CD4-positive, alpha-beta T cell treated with Interleukin-4 for 1 hour (primary cell): ENCODE measurements at places on chromosomes 1 and 21.

DNA sequence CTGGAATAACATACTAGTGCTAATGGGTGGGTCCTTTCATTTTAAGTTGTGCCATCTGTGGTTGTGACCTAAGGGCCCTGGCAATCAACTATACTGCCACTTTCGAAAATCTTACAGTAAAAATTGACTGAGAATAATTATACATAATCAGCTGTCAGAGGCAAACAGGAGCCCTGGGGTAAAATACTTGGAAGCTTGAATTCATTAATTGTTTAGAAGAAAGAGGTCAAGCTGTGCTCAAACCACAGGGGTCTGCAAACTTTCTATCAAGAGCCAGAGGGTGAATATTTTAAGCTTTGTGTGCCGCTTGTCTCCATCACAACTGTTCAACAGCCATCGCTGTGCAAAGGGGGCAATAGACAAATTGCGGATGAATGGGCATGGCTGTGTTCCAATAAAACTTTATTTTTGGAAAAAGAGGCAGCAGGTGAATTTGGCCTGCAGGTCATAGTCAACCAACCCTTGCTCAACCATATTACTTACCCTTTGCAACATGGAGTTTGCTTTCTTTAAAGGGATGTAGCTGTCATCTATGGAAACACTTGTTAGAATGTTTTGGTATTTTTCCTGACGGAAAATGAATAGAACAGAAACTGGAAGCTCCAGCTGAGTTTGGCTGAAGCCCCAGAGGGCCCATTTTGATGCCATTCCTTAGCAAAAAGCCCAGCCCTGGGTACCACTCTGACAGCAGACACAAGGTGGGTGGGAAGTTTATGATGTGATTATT is 35.7 kb upstream of the USP1 start:
- no peak for DNase-seq

GRCh38 chr1:209404577-209404976 is 178.9 kb upstream of the CAMK1G start:
- DNase-seq, result no peak

DNA sequence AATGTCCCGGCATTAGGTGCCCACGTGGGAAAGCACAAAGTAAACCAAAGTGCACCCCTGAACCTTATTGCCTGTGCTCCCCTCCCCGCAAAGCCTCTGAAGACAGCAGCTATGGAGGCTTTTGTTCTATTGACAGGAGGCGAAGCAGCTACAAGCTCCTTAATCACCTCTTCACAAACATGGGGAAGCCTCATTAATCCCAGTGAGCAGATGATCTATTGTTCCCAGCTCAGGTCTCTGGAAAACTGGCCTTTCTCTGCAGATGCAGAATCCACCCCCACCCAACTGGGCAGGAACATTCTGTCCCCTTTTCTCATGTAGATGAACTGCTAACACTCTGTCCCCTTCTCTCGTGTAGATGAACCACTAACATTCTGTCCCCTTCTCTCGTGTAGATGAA is 190.5 kb upstream of the CSF3R start:
- no peak for DNase-seq

- DNase-seq, result no peak
These were observed 305.8 kb downstream of the KCNT2 start for GRCh38 chr1:196302420-196302819.

GRCh38 chr21:46091118-46091517 is 6.8 kb upstream of the COL6A2 start:
- no peak for DNase-seq

DNA sequence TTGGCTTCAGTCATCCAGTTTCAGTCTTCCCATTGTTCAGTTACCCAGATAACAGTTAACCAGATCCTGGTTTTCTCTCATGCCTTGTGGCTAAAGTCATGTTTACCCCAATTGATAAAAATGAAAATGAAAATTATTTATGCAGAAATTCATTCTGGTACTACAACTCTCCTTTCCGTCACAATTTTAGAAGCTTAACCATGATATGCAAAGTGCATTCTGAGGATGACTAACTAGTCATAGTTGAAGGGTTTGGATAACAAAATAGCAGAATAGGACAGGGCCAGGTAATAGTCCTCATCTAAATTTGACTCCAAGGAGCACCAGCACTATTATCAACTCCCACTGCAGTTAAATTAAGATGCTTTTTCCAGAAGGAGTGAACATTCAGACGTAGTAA is 94.7 kb downstream of the NTMT2 start:
- DNase-seq, result no peak

- DNase-seq, result peak; percentile 52
These were observed 27.7 kb downstream of the CD34 start for GRCh38 chr1:207883104-207883651.

GRCh38 chr1:7651203-7651602 is 119.9 kb upstream of the VAMP3 start:
- DNase-seq, result no peak

GRCh38 chr1:168621356-168621755 is 45.0 kb downstream of the XCL1 start:
- DNase-seq, result no peak

DNA sequence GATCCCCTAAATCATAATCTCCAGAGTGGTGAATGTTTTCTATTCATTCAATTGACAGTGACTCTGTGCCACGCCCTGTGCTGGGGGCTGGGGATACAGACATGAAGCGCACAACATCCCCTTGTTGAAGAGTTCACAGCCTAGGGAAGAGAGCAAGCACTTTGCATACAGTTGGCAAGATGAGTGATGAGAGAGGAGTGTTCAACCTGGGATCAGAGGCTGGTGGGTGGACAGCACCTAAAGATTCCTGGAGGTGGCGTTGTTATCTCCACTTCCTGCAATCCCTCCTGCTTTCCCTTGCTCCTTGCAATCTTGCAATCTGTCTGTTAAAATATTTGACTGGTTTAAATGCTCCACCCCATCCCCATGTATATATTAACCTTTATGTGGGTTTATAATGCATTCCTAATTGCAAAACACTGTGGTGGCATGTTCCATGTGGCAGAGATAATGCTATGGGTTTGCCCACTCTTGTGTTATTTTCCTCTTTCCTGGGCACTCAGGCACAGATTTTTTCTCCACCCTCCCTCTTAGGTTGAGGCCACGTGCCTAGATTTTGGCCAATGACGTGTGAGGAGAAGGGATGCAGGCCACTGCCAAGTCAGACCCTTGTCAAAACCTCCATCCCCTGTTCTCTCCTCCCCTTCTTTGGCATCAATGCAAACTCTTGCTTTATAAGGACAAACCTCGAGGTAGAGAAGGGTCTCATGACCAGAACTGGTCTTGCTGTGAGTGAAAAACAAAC is 36.2 kb upstream of the GADD45A start:
- no peak for DNase-seq

- DNase-seq, result peak; percentile 63
These were observed 19.8 kb downstream of the KMO start for GRCh38 chr1:241551759-241552638.

DNA sequence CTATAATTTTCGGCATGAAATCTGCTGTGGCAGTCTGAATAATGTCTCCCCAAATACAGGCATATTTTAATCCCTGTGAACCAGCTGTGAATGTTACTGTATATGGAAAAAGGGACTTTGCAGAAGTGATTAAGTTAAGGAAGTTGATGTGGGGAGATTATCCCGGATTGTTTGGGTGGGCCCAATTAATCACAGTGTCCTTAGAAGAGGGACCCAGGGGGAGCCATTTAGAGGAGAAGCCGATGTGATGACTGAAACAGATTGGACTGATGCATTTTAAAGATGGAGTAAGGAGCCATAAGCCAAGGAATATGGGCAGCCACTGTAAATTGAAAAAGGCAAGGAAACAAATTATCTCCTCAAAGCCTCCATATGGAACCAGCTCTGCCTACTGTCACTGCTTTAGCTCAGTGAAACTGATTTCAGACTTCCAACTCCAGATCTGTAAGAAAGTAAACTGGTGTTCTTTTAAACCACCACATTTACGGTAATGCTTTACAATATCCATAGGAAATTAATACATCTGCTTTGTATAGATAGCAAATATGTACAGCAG is 61.1 kb upstream of the GPR88 start:
- DNase-seq, result no peak

GRCh38 chr1:99677416-99677815 is 31.5 kb downstream of the PALMD start:
- no peak for DNase-seq

GRCh38 chr1:210246447-210246846 is 13.9 kb downstream of the SERTAD4 start:
- no peak for DNase-seq

DNA sequence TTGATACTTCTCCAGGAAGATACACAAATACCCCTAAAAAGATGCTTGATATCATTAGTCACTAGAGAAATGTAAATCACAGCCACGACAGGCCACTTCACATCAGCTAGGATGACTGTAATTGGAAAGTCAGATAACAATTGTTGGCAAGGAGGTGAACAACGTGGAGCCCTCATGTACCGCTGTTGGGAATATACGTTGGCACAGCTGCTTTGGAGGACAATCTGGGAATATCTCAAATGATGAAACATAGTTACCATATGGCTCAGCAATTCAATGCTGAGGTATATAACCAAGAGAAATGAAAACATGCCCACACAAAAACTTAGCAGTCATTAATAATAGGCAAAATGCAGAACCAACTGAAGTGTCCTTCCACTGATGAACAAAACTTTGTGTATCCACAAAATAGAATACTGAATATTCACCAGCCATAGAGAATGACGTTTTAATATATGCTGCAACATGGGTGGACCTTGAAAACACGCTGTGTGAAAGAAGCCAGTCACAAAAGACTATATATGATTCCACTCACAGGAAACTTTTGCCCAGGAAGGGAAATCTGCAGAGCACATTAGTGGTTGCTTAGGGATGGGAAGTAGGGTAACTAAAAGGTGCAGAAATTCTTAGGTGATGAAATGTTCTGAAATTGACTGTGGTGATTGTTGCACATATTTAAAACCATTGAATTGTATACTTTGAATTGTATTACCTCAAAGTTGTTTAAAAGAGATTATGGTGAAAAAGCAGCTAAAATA is 95.4 kb downstream of the AHCTF1 start:
- DNase-seq, result no peak

DNA sequence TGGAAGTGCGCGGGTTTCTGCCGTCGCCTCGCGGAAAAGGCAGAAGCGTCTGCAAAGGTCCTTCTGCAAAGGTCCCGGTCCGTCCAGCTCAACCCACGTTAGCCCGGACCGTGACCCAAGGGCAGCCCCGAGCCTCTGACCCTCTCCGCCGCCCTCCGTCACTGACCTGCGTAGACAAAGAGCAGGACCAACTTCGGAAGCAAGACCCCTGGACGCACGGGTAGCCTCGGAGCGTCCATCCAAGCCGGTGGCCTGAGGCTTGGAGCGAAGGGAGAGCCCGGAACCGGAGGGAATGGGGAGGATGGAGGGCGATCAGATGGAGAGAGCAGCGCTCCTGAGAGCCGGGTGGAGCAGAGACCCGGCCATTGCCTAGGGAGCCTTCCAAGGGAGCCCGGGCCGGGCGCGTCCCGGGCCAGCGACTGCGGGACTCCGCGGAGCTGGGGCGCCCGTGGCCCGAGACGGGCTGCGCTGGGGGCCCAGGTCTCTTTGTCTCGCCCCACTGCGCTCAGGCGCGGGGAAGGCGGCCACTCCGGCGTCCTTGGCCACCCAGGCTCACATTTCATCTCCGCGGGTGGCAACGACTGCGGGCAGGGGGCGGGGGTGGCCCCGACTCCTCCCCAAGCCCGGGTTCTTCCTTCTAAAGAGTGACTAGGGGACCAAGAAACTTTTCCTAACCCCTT is at the start of gene CYYR1:
CYYR1 (minus strand) TSS at position 585 of the 680 bp plus-strand sequence; CDS start at position 239, 346 bp downstream.
- no peak for DNase-seq

GRCh38 chr1:206480211-206480610 is 9.9 kb downstream of the IKBKE start:
- DNase-seq, result no peak

- DNase-seq, result no peak
These were observed 21.3 kb upstream of the PKP1 start for GRCh38 chr1:201261771-201262547.

DNA sequence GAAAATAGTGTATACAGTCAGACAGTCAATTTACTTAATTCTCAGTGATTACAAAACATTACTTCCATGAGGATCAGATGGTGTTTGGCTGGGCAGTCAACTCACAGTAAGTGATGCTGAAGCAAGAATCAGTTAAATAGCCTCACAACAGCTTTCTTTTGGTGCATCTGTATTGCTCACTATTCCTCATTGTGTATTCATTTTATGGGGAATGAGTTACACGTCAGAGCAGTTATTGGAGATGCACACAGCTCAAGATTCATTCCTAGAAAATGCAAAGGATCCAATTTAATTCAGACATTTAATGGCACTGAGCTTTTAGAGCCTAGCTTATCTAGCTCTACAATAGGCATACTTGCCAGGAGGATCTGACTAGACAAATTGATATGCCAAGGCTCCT is 150.6 kb downstream of the HS2ST1 start:
- no peak for DNase-seq

DNA sequence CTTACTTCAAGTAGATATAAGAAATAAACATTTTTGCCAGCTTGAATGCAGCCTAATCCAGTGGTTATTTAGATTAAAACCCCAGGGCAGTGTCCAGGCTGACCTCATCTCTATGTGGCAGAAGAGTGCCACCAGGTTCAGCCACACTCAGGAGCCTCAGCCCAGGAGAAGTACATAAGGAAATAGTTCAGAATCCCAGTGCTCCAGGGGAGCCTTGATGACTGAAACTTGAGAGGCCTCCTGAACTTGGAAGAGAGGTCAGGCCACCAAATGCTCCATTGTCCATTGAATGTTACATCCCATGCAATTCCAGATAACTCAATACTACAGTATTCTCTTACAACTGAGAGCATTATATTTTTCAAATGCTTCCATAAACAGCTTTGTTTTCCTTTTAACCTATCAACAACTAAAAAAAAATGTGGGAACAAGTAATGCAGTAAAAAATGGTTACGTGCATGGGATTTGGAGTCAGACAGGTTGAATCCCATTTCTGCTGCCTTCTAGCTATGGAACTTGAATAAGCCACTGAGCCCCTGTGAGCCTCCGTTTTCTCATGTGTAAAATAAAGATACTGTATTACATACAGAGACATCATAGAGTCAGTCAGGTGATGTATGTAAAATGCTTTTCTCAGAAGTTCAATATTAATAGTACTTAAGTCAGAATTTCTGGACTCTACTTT is 248.0 kb downstream of the PLPP3 start:
- DNase-seq, result no peak

- no peak for DNase-seq
These were observed 770.9 kb upstream of the TPTE start for GRCh38 chr21:9750341-9751086.

DNA sequence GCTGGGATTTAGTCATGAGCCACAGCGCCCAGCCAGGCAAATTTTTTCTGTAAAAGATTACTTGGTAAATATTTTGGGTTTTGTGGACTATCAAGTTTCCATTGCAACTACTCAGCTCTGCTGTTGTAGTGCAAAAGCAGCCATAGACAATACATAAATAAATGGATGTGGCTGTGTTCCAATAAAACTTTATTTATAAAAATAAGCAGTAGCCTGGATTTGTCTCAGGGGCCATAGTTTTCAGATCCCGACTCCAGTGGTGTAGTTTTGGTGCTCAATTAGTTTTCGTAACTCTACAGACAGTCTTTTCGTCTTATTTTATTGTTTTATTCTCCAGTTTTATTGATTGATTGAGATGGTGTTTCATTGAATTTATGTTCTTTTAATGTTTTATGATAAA is 80.1 kb upstream of the IVNS1ABP start:
- DNase-seq, result no peak
